ENCODE measurements at places on chromosomes 5 and 9.
A peak's percentile ranks its signal among the peaks of the same experiment; 100 is the strongest.

GRCh38 chr5:1593903-1594356 lies 70.2 kb upstream of the LPCAT1 start:
- DNase-seq: no peak

DNA sequence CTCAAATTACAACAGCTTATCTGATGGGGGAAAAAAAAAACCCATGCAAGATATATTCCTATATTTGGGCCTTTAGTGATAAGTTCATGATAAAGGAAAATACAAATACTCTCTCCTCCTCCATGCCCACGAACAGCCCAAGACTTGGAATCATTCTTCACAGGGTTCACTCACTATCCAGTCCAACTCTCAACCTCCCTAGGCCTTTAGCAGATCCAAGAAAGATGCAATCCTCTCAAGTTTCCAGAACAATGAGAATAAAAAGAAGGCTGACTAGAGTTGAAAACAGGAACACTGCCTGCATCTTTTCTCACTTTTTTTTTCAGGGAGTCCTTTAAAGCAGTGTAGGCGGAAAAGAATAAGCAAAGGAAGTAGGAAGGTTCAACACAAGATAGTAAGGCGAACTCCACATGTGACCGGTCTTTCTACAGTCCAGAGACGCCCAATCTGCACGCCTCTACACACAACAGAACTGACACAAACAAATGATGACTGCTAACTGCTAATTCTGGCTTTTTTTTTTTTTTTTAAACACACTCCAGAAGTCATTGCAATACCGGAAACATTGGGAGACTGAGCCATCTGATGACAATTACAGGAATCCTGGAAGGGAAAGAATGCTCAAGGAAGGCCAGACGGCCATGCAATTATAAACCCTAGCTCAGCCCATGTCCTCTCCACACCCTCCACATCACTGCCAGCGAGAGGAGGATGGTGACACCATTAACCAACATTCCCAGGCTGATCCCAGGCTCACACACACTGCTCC lies 75.4 kb downstream of the BNC2 start:
- DNase-seq: peak; percentile 93

DNA sequence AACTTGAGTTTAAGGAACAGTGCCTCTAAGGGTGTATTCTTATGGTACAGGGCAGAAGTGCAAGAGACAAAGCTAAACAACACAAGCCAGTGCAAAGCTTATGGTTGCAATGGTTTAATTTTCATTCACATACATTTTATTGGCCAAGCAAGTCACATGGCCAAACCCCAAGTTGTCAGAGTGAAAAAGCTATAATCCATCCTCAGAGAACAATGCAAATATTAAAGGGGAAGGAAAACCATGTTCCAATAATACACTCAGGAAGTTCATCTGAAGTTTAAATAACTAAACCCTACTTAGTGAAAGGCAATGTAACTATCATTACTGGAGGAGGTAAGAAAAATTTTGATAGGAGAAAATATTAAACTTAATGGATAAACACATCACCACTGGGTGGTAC lies 26.6 kb upstream of the TLR4 start:
- no peak for DNase-seq

DNA sequence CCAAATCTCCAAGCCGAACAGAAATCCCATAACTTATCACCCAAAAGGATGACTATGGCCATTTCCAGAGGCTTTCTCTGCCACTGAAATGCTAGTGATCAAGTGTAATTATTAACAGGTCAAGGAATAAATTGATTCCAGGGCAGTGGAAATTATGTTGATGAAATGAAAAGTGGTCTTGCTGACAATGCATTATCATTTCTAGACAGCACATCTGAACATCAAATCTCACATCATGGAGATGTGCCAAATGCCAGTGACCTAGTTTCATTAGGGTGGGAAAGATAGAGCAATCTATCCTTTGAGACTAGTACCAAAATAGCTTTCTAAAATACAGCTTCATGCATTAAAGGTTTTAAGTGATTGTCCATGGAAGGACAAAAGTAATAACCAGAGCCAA lies 86.1 kb downstream of the AUH start:
- no peak for DNase-seq

- peak; percentile 3 for DNase-seq
Observed at GRCh38 chr5:28156981-28157380, 1118.6 kb upstream of the CDH9 start.

DNA sequence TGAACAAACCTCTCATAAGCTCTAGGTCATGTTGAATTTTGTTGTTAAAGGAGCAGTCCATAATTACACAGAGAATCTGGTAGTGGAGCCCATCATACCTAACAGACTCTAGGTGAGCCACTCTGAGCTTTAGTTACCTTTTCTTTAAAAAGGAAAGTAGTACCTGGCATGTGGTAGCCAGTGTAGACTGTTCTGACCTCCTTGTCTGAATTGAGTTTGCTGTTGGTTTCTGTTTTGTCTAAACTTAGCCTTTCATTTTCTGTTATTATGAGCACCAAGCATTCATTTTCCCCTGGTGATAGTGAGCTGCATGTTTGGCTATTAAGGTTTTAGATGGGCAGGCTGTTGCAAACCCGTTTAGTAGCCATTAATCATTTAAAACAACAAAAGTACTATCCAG lies 112.2 kb downstream of the MAST4 start:
- no peak for DNase-seq

DNA sequence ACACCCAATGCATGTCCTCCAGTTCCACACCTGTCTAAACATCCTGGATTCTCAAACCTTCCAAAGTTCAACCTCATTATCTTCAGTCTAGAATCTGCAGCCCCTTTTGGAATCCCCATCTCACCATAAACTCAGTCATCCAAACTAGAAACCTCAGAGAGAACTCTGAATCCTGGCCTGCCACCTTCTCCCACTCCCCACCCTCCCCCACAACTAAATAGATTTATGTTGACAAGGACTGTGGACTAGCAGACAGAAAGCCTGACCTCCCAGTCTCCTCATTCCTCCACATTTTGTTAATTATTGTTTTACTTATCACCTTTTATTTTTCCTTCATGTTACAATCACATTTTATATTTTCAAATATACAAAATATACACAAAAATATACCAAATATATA lies 76.6 kb downstream of the MEF2C start:
- DNase-seq: no peak

DNA sequence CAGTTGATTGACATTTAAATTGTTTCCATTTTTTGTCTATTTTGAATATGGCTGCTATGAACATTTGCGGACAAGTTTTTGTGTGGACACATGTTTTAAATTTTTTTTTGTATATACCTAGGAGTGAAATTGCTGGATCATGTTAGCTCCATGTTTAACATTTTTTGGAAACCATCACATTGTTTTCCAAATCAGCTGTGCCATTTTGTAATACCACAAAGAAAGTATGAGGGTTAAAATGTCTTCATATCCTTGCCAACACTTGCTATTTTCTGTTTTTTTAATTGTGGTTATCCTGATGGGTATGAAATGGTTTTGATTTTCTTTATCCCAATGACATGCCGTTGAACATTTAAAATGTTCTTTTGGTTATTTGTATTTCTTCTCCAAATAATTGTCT lies 52.1 kb downstream of the CARTPT start:
- DNase-seq: no peak

DNA sequence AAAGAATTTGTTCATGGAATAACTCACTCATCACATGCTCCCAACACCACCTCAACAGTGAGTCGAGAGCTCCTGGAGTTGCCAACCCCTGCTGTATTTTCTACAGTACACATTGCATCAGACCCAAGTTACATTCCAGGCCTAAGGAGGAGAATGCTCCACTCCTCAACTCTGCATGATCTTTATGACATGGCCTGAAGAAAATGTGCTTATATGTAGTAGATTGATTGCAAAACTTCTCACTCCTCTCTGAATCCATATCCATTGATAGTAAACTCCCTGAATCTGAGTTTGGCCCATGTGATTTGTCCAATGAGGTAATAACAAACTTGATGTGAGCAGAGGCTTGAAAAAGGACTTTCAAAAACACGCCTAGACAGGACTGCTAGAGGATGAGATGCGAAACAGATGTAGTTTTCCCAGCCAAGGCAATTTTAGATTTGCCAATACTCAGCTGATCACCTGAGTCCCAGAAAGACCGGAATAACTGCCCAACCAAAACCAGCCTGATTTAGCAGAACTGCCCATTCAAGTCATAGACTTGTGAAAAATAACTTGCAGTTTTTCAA lies 29.0 kb upstream of the PAPPA start:
- DNase-seq: peak; percentile 68

GRCh38 chr5:125148076-125148475 lies 401.6 kb upstream of the ZNF608 start:
- DNase-seq: no peak

GRCh38 chr9:19130436-19130835 lies 3.1 kb upstream of the PLIN2 start:
- no peak for DNase-seq

GRCh38 chr9:34399729-34400128 lies 23.0 kb upstream of the MYORG start:
- no peak for DNase-seq

- DNase-seq: no peak
Observed at GRCh38 chr9:134932606-134933005, 14.9 kb upstream of the FCN1 start.

DNA sequence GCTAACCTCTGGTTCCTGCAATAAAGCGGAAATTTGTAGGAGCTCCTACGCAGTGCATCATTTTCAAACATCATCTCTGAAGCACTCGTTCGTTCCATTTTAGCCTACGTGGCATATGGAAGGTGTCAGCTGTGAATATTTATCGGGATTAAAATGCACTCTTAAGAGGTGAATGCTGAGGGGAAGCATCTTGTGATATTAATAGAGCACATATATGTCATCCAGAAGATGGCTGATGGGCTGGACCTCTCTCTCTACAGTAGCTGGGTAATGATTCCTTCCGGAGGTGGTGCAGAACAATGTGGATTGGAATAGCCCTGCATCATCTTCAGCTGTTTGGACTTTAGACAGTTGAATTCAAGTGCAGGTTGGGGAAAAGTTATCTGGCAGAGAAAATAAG lies 478.7 kb downstream of the DMAC1 start:
- DNase-seq: no peak

DNA sequence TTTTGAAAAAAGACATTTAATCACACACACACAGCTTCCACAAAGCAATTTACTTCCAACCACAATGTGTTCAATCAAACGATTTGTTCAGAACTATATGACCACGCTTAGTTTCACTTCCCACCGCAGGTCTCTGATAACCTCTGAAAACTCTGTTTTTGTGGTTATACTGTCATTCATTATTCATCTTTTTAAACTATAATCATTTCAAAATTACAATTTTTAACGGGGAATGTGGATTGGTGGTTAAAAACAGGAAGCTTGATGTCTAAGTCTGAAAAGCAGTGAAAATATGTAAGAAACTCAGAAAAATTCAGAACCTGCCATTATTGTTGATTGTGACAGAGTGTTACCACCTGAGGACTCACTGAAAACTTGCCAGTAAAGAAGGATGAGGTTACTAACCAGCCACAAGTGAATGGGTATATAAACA lies 12.7 kb upstream of the TMEM174 start:
- DNase-seq: no peak

GRCh38 chr5:90473396-90474234 lies 956 bp downstream of the MBLAC2 start:
- peak; percentile 42 for DNase-seq
